CD4-positive, alpha-beta T cell treated with Interleukin-17A for 4 hours (primary cell): ENCODE measurements at places on chromosomes 5 and 9.

GRCh38 chr5:89191374-89191773, 308.4 kb upstream of the MEF2C start:
- DNase-seq, result no peak

DNA sequence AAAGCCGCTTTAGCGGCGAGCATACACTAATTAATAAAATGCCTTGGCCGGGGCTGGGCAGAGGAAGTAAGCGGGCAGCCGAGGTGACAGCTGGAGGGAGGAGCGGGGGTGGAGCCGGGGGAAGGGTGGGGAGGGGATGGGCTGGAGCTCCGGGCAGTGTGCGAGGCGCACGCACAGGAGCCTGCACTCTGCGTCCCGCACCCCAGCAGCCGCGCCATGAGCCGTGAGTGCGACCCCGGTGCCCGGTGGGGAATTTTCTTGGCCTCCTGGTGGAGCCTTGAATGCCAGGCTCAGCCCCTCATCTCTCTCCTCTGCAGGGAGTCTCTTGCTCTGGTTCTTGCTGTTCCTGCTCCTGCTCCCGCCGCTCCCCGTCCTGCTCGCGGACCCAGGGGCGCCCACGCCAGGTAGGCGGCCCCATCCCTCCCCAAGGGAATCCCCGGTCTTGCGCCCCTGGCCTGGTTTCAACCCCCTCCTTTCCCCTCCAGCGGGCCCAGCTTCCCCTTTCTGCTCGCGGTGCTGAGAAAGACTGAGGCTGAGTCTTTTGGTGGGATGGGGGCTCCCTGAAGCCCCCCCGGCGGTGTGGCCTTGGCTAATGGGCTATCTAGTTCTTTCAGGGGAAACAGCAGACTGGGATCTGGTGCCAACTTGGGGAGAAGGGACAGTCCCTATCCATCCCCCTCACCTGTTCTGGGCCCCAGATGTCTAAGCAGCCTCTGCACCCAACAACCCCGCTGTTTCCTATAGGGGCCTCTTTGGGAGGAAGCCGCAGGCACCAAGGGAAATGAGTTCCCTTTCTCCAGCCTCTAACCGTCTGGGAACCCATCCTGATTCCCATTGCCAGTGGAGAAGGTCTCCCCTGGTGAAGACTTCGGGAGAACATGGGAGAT, at the start of gene PTGS1:
Gene PTGS1, plus strand, starts transcription at position 156 of the 887 bp plus-strand sequence. Its CDS starts 61 bp downstream, at position 217.
- peak; percentile 18 for DNase-seq

DNA sequence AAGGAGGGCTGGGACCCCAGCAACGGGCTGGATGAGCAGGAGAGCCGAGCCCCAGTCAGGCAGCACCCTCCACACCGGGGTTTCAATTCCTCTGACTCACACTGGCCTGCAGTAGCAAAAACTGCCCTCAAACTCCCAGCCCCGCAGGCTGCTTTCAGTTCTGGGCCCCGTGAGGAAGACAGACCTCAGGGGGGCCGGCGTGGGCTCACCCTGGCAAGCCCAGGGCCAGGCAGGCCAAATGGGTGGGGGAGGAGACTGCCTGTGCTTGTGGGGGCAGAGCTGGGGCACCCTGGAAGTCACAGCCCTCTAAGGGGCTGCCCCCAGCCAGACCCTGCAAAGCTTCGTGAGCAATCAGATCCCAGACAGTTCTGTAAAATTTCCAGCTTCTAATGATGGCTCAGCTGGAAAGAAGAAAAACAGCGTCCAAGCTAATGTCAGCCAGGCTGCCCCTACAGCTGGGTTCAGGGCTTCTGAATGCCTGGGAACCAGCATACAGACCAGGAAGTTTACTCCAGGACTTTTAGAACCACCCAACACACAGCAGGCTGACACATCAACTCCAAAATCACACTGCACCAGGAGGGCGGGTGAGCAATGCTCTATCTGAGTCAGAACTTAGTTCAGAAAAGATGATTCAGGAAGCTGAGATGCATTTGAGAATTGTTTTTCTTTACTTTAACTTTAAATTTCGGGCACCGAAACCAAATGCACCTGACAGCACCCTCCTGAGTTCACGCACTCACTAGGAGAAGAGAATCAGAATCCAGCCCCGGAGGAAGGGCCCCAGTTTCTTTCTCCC, 34.7 kb downstream of the LPCAT1 start:
- DNase-seq, result peak; percentile 30

GRCh38 chr9:122256206-122256605, 8.4 kb downstream of the RBM18 start:
- DNase-seq, result no peak

DNA sequence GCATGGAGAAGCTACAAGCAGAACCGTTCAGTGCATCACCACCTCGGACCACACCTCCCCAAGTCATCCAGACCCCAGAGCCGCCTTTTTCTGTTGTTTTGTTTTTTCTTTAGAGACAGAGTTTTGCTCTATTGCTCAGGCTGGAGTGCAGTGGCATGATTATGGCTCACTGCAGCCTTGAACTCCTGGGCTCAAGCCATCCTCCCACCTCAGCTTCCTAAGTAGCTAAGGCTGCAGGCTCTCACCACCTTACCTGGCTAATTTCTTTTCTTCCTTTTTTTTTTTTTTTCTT, 13.5 kb upstream of the SFXN1 start:
- DNase-seq, result no peak

DNA sequence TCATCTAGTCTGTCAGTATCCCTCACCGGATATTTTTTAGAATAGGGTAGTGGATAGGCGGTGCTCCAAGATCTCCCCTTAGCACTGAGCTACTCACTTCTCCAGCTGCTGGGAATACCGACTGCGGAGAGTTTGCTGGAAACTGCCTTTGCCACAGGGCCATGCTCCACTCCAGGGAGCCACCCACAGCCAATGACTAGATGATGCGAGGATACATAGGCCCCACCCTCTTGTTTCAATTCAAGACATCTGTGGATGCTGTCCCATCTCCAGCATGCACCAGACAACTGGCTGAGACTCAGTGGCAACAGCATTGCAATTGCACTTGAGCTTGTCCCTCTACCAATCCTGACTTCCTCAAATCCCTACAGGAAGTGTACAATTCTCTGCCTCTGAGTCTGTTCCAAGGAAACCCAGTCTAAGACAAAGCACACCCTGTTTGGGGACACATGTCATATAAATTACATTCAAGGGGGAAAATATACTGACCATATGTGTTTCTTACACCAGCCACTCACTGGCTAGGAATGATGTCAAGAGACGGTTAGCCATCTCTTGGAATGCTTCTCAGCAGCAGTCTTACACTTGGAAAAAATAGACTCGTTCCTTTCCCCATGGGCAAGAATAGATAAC, 312.6 kb upstream of the KIF2A start:
- no peak for DNase-seq
